ENCODE measurements at places on chromosomes 5 and 9.

DNA sequence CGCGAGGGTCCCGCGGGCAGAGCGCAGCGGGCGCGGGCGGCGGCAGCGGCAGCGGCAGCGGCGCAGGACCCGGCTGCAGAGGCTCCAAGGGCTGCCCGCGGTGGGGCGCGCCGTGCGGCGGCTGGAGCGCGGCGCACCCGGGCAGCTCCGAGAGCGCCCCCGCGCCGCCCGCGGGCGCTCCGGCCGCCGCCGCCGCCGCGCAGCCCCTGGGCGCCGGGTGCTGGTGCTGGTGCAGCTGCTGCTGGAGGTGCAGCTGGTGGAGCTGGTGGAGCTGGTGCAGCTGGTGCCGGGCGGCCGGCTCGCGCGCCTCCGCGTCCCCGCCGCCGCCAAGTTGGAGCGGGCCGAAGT lies 644 bp downstream of the IER5L start:
- DNase-seq, result no peak

DNA sequence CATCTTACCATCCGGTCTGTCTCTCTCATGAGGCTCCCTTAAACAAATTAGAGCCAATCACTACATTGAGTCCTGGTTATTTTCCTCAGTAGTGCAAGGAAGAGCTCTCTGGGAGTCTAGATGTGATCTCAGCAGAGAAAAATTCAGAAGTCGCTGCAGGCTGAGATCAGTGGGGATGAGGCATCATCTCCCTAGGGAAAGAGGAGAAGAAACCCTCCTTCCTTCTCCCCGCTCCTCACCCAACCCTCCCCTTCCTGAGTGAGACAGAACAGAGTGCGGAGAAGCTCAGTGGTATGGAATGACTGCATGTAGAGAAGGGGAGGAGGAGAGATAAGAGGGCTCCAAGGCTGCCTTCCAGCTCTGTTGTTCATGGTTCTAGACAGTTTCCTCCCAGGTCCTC lies 80.5 kb downstream of the PAPPA start:
- no peak for DNase-seq

DNA sequence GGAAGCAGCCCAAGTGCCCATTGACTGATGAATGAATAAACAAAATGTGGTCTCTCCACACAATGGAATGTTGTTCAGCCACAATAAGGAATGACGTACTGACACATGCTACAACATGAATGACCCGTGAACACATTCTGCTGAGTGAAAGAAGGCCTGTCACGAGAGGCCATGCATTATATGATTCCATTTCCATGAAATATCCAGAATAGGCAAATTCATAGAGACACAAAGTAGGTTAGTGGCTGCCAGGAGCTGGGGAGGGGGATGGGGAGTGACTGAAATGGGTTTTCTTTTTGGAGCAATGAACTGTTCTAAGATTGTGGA lies 41.4 kb downstream of the BICD2 start:
- DNase-seq, result no peak

GRCh38 chr9:17776735-17777134 lies 197.9 kb downstream of the SH3GL2 start:
- DNase-seq, result no peak

DNA sequence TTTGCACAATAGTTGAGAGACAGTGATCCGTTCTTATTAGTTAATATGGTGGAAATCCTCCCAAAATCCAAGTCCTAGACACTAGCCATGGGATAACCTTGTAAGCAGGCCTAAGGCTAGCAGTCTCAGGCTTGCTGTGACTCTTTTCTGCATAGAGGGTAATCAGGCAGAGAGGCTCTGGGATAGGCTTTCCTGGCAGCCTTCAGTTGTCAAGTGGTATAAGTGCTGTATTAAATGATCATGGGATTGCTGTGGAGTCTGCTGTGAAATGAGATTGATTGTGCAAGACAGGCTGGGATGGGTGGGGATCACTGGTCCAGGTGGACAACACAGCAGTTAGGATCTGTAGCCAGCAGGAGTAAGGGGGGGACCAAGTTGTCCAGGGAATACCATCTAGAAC lies 416.4 kb downstream of the TLE4 start:
- DNase-seq, result no peak

GRCh38 chr9:70043689-70044489 lies at the start of gene MAMDC2:
TSS of gene MAMDC2 (plus strand) at chr9:70043848. CDS start at chr9:70044198, 350 bp downstream.
- no peak for DNase-seq

All from stimulated activated CD4-positive, alpha-beta T cell treated with anti-CD3 and anti-CD28 coated beads, Interleukin-2, amount 100 ng/mL, for 24 hours (primary cell).